ENCODE measurements at places on chromosomes 7 and 10. TPM values are rescaled to one million over a fixed set of nuclear protein-coding genes. Genes with fewer than 3 reads are reported as not detected.

- no peak for DNase-seq
Observed at GRCh38 chr10:17648243-17649035, 4.5 kb downstream of the STAM start.

DNA sequence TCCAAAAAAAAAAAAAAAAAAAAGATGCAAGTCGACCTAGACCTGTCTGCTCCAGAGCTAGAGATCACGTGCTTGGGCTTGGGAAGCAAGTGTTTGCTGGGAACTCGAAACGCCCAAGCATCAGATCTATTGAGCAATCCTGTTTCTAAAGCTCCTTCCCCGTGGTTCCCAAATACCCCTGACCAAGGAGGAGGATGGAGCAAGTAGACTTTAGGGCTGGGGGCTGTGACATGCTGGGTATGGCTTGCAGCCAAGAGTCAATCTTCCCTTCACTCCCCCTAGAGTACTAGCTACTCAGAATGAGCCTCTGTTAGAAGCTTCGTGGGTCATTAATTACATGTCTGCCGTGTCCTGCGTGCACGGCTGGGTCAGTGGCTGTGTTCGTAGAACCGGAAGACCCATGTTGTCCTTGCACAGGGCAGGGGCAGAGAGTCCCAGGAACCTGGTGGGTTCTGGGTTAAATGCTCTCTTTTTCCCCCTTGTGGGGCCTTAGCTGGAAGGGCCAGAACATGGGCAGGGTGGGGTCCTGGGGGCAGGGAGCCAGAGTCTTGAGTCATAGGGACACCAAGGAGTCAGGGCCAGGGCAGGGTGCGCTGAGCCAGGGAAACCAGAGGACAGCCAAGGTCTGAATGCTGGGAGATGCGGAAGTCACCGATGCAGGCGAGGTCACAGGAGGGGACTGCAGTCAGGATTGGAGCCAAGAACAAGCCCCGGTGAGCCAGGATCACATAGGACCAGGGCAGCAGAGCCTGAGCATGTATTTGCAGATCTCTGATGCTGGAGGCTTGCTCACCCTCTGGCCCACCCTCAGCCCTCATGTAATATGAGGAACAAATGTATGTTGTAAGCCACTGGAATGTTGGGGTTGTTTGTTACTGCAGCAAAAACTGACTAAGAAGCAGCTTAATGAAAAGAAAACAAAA lies 34.6 kb upstream of the TPST1 start:
- peak; percentile 80 for DNase-seq

DNA sequence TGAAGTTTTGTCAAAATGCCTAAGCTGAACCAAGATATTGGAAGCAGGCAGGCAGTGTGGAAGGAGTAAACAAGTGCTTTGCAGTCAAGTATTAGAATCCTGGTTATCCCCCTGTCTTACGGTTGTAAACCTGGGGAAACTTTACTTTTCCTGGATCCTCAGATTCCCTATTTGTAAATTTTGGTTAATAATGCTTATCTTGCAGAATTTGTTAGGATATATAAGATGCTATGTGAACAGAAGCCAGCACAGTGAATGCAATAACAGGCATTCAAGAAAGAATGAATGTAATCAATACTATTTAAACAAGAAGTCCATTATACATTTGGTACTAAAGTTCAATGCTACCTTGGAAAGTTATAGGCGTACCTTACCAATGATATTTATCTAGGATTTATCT lies 91.8 kb upstream of the STK17A start:
- no peak for DNase-seq

- no peak for DNase-seq
Observed at GRCh38 chr10:102593074-102593803, 51.0 kb upstream of the TRIM8 start.

GRCh38 chr7:10677211-10677610 lies 296.5 kb upstream of the PHF14 start:
- no peak for DNase-seq

DNA sequence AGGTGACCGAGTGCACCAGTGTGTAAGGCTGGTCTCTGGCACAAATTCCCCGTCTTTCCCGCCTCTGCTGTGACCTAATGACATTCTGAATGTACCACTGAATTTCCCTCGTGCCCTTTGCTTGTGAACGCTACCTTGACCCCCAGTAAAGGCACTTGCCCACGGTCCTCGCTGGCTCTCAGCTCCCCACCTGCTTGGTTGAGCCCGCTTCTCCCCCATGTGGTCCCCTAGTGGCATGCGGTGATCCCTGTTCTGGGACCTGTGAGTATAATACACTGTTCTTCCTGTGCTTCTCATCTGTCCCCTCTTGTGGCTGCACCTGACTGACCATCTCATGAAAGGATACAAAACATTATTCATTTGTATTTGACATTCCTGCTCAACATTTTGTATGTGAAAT lies 495.7 kb downstream of the INHBA start:
- DNase-seq = no peak

DNA sequence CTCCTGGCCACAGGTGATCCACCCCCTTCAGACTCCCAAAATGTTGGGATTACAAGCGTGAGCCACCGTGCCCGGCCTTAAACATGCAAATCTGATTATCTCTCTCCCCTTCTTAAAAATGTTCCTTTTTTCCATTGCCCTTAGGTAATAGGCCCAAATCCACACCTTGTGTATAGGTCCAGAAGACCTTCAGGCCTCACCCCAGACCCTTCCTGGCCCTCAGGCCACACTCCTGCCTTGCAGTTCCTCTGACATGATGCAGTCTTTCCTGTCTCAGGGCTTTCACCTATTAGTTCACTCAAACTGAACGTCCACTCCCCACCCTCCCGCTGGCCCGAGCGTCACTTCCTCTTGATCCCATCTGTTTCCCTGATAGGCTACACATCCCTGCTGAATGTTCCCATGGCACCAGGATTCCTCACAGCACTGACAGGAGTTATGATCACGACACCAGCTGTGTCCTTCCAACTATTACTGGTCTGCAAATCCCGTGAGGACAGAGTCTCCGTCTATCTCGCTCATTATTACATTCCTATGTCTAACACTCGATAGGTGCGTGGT lies 46.4 kb downstream of the DENND2A start:
- DNase-seq = no peak

- peak; percentile 25 for DNase-seq
Observed at GRCh38 chr7:89914711-89915110, 239.6 kb upstream of the STEAP1 start.

- no peak for DNase-seq
Observed at GRCh38 chr10:69343905-69344304, 65.6 kb downstream of the HK1 start.

DNA sequence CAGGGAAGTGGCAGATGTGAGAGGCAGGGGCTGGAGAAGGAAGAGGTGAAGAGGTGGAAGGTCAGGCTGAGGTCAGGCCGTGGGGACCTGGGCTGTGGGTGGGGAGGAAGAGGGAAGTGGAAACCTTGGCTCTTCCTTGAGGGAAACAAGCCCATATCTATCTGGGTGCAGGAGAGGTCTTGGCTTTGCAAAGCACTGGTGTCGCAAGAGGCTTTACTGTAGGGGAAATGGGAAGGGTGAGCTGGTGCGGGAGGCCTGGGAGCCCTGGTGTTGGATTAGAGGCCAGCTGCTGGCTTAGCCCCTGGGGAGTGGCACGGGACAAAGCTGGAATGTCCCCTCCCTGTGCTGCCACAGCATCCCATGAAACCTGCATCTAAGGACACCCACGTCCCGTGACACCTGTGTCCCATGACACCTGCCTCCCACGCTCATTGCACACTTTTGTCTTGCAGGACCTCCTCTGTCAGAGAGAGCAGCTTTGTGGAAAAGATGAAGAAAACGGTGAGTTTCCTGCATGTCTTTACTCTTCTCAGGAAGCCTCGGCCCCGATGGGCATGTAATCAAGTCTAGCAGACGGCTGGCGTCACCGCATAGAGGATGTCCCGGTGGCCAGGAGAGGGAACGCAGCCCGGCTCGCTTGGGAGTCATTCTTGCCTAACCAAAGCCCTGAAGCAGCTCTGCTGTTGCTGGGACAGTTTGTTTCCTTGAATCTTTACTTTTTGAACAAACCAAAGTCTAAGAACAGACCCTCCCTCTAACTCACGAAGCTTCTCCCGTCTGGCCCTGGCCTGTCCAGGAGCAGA lies 22.2 kb downstream of the TMEM120A start:
- DNase-seq = no peak

DNA sequence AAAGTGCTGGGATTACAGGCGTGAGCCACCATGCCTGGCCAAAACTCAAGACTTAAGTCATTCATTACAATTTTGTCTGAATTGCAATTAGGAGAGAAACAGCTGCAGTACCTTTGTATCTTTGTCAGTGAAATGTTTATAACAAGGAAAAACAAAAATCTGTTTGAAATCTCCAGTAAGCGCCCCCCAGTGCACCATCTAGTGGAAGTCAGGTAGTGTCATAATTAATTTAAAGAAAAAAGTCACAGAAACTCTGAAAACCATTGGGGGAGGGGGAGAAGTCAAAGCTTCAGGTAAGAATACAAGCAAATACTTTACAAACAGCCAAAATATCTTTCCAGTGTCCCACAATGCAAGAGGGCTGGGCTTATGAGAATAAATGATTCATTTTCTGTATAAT lies 2.8 kb downstream of the MPP7 start:
- DNase-seq = no peak

GRCh38 chr7:91789086-91789485 lies 91.4 kb downstream of the MTERF1 start:
- no peak for DNase-seq

DNA sequence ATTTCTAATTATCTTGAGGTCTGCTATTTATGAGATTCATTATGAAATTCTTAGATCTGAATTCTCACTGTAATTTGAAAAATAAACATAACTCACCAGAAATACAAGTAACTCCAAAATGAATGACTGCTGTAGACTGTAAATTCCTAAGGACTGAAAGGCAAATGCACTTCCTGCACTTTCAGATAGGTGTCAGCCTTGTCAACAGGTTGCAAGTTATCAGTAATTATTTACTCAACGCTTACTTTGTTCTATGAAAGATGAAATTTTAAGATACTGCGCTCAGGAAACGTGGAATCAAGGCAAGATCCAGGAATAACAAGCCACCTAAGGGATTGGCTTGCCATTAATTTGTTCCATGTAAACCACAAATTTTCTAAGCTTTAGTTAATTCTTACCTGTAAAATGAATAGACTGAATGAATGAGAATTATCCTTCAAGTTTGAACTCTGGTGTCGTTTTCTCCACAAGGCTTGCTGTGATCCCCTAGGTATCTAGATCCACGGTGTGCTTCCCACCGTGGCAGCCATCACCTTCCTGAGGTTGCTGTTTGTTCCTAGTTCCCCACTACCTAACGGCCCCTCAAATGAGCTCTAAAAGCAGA lies 12.6 kb downstream of the DHX32 start:
- no peak for DNase-seq

DNA sequence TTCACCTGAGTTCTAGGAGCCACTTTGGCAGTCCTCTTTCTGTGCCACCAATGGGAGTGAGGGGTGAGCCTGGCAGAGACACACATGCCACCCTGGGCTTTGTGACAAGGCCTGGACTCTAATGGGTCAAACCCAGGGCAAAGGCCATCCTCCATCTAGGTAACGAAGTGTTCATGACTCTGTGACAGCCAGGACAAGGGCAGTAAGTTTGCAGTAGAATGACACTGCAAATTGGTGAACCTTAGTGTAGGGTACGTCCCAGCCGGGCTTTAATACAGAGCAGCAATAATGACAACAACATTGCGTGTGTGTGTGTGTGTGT lies 43.3 kb downstream of the PAPSS2 start:
- DNase-seq = no peak

Gene CCL24
- polyA plus RNA-seq = not detected

Gene FKBP6
- polyA plus RNA-seq = not detected

Gene UNCX
- polyA plus RNA-seq = 1.4 TPM

Gene AGR2
- 15.1 TPM for polyA plus RNA-seq

Gene TAS2R3
- not detected for polyA plus RNA-seq

Gene MSMB
- polyA plus RNA-seq = not detected

Gene NCF1
- polyA plus RNA-seq = 0.92 TPM

Gene CABCOCO1
- polyA plus RNA-seq = 1.5 TPM

Gene KNDC1
- 0.43 TPM for polyA plus RNA-seq

Gene GTF2IRD1
- 28.2 TPM for polyA plus RNA-seq

Gene DPYSL4
- polyA plus RNA-seq = not detected

Gene TDRD1
- polyA plus RNA-seq = not detected

Gene PARG
- polyA plus RNA-seq = 7.8 TPM

Gene MBLAC1
- polyA plus RNA-seq = 3.7 TPM

Gene CCM2
- 37.8 TPM for polyA plus RNA-seq

Gene PSPH
- 17.8 TPM for polyA plus RNA-seq
